GM23248 (cell line): ENCODE measurements at places on chromosomes 1 and 21.

- no peak for DNase-seq
These were observed 61.6 kb downstream of the KLHDC7A start for GRCh38 chr1:18542351-18542750.

DNA sequence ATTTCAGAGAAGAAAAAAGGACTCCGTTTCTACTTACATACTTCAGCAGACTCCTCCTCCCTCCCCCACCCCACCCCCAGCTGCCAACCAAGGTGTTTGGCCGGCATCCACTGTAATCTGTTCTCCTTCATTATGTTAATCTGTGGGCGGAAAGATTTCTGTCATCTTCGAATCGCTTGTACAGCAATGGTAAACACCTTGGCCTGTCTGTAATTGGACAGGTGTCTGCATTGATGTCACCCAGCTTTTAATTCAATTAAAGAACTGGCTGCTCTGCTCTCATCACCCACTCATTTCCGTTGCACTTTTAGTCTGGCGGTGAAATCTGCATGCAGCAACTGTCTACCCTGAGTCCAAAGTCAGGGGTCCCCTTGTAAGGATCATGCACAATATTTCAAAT, 368.6 kb downstream of the USH2A start:
- no peak for DNase-seq

GRCh38 chr1:169585181-169585580, 1.1 kb downstream of the F5 start:
- DNase-seq: no peak

- DNase-seq: no peak
These were observed 27.9 kb upstream of the ATP2B4 start for GRCh38 chr1:203598752-203599151.

DNA sequence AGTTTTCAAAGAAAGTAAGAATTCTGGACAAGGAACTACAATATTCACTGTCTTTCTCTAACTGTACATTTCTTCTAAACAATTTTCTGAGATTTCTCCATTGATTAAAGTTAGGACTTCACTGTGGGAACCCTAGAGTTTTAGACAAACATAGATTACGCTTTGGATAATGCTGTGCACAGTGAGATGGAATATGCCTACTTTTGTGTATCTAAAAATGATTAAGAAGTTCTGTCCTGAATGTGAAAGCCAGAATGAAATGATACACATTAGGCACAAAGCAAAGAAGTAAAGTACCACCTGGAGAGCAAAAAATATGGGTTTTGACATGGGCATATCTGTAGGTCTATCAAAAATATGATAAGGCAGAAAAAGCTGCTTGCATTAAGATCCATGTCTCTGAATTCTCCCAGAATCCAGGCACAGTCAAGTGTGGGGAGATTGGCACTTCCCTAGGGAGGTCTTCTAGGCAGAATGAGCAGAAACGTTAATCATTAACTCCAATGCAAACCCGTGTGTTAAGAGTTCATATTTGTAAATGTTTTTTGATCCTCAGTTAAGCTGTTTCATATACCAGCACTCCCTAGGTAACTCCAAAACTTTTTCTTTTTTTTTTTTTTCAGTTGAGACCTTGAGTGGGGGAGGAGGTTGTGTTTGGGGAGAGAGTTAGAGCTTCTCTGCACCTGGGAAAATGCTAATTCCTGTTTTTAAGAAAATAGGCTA, 467.1 kb downstream of the LMO4 start:
- no peak for DNase-seq

DNA sequence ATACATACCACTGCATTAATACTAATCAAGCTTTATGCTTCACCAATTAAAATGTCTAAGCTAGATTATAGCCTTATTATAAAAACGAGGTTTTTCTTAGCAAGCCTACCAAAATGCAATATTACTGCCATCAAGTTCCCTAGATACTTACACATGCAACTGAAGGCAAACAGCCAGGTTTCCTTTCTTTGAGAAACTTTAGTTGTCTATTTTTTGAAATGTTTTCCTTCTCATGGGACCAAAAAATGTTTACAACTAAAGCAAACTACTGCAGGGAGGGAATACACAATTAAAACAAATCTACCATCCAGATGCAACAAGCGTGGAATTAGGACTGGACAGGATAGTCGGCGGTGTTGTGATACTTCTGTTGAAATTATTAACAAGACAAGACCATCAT, 1.3 kb downstream of the ZNF644 start:
- peak; percentile 48 for DNase-seq

GRCh38 chr21:46195595-46196195, 11.4 kb upstream of the SPATC1L start:
- DNase-seq: no peak

DNA sequence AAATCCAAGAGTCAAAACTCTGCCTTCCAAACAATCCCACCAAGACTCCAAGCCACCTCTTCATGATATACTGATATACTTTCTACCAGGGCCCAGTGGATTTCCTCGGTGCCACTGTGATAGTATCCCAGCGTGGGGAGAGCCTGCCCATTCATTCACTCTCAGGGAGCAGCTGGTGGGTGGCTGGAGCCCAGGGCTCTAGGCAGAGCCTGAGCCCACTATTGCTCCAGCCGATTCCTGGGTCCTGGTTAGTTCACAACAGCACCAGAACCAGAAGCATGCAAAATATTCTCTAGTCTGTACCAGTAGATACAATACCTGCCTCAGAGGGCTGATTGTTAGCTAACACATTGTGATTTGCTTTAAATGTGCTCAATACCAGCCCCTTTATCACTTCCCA, 831 bp downstream of the CSRP1 start:
- peak; percentile 34 for DNase-seq

- no peak for DNase-seq
These were observed 90.8 kb upstream of the SLC2A1 start for GRCh38 chr1:43049481-43049880.

GRCh38 chr1:117714546-117714945, 108.7 kb downstream of the TENT5C start:
- no peak for DNase-seq

DNA sequence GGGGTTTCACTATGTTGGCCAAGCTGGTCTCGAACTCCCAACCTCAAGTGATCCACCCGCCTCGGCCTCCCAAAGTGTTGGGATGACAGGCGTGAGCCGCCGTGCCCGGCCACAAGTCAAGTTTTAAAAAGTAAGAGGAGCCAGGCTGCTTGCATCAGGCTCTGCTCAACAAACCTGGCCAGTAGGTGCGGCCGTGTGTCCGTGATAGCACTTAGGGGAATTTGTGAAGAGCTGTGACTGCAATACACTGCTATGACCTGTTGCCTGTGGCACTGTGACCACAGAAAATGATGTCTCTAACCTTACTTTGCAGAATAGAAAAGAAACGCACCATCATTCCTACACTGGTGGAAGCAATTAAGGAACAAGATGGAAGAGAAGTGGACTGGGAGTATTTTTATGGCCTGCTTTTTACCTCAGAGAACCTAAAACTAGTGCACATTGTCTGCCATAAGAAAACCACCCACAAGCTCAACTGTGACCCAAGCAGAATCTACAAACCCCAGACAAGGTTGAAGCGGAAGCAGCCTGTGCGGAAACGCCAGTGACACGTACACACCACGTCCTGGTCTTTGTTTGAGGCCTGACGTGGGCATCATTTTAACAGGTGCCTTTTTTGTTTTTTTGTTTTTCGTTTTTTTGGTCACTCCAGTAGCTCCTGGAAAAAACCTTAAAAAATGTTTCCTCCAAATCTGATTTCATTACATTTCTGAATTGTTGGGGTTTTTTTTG, 16.7 kb downstream of the C1orf174 start:
- DNase-seq: no peak

DNA sequence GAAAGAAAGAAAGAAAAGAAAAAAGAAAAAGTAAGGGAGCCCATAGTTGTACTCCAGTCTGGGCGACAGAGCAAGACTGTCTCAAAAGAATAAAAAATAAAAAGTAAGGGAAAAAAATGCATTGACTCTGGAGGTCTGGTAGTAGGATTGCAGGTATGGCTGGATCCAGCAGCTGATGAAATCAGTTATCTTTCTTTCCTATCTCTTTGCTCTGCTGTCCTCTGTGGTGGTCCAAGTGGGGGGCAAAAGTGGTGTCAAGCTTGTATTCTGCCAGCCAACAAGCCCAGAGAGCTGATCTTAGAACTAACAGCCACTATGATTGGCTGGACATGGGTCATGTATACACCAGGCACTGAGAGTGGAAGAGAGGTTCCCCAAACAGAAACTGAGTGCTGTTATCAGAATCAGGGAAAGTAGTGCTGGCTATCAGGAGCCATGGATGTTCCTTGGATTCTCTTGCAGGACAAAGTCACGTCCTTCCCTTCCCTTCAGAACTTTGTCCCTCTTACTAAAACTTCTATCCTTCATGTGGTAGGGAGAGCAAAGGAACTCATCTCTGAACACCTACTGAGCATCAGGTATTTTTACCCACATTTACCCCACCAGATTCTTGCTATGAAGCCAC, 3.5 kb upstream of the FBLIM1 start:
- DNase-seq: no peak

DNA sequence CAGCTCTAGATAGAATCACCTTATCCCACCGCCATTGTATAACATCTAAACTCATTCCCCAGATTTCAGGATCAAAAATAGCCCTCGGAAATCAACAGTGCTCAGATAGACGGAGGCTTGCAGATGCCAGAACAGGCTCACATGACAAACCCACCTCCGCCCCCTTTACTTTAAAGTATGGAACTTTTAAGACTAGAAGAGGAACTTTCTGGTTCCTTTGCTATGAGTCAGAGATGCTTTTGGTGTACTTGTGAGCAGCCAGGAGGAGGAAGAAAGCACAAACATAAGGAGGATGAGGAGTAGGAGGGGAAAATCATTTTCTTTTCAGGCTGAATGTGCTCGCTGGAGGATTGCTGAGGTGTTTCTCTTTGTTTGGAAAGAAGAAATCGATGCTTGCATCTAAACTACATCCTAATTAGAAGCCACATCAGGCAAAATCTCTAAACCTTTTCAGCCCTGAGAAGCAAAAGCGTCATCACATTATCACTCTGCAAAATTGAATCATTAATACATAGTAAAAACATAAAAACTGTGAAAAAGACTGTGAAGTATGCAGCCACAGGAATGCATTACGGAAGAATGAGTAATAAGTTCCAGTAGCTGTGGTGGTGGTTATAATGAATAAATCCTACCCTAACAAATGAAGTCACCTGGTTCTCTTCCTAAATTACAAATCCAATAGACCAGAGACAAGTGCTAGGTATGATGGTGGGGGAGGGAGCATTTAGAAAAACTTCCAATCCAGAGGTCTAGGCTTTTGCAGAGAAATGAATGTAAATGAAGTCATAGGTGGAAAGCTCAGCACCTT, 251.3 kb downstream of the KCNH1 start:
- peak; percentile 61 for DNase-seq

GRCh38 chr21:46145159-46145839, 10.1 kb downstream of the FTCD start:
- DNase-seq: no peak

GRCh38 chr21:38714039-38714817, 91.5 kb upstream of the ETS2 start:
- DNase-seq: no peak

DNA sequence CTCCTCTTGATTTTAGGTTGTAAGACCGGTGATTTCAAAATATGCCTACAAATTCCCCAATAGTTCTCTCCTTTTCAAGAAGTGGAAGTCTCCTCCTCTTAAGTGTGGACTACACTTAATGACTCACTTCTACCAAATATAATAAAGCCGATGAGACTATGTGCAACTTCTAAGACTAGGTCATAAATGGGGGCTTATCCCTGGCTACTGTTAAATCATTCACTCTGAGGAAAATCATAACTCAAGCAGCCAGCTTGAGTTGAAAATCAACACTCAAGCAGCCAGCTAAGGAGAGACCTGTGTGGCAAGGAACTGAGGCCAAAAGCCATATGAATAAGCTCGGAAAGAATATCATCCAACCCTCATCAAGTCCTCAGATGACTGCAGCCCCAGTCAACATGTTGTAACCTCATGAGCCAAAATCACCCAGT, 49.6 kb upstream of the PSMG1 start:
- peak; percentile 25 for DNase-seq

DNA sequence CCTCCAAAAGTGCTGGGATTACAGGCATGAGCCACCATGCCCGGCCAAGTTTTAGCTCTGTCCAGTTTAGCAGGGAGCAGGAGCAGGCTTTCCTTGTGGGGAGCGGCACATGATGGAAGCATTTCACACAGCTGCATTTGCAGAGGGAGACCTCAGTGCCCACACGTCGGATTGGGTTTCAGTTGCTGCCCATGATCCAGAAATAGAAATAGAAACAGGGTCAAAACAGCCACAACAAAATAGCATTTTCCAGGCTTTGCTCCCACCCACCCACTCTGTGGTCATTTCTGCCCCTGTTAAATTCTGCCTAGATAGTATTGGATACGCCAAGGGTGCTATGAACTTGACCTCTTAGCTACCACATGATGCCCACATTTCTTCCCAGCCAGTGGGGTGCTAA, 128.4 kb downstream of the CNIH3 start:
- DNase-seq: no peak

DNA sequence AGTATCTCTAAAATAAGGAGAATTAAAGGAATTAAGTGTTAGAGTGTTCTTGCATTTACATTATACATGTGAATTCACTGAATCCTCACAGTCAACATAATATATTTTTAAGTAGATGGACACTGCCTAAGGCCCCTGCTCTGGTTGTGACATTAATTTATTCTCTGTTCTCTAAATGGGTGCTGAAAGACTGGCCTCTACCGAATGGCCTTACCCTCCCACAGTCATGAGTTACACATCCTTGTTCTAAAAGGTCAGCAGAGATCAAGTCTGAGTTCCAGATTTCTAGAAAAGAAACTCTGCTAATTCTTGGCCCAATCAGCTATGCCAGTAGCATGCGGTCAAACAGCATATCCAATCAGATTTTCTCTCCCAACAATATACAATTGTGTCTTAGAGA, 193.2 kb downstream of the TM2D1 start:
- no peak for DNase-seq

- peak; percentile 43 for DNase-seq
These were observed 37.0 kb downstream of the TM2D1 start for GRCh38 chr1:61687901-61688300.

DNA sequence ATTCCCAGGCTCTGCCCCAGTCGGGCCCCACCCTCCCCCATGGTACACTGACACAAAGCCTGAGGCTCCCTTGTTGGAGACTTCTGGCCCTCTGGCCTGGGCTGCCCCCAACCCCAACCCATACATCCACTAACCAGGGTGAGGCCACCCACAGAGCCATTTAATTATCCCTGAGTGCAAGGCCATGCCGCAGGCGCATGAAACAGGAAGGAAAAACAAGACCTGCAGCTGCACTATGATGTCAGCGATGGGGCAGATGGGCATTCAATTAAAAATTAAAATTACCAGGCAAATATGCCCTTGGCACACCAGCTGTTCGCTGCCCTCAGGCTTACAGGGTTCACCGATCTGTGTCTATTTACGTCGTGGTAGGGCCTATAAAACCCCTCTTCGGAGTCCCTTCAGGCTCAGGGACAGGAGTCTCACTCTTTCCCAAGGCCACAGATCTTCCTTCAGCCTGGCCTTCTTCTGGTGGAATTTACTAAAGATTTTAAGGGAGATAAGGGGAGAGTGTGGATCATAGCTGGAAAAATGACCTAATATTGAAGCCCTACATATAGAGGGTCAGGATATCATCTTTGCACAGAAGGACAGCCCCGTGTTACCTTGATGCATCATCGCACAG, 29.6 kb upstream of the RGS16 start:
- DNase-seq: no peak
